ENCODE measurements at places on chromosomes 12 and 14.

GRCh38 chr12:114710151-114710550, 26.2 kb upstream of the TBX3 start:
- H3K4me1 ChIP-seq, result no peaks in the 10 kb centered on the region
- H3K27ac ChIP-seq, result no peak overlapping the region
- DNase-seq, result no peak
- H3K4me3 ChIP-seq, result no peak overlapping the region
- peaks cover 37% of the 10 kb centered on the region for H3K27me3 ChIP-seq

- no peaks in the 10 kb centered on the region for H3K36me3 ChIP-seq
- H3K4me3 ChIP-seq, result no peak overlapping the region
- H3K27ac ChIP-seq, result no peak overlapping the region
Measured at GRCh38 chr12:47276253-47276620, 196.5 kb upstream of the AMIGO2 start.

DNA sequence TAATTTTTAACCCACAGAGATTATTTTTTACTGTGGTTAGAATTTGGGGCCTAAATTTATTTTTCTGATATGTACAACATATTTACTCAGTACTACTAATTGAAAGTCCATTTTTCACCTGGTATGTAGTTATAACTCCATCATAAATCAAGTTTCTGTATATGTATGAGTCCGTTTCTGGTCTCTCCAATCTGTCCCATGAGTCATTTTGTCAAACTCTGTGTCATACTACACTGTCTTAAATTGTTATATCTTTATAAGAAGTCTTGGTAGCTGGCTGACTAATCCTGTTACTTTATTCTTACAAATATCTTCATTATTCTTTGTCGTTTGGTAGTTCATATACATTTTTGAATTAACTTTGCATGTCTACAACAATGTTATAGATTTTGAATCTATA, 344.0 kb downstream of the PDZRN4 start:
- H3K4me3 ChIP-seq, result no peak overlapping the region
- H3K4me1 ChIP-seq, result no peaks in the 10 kb centered on the region
- no peak overlapping the region for H3K27ac ChIP-seq
- no peaks in the 10 kb centered on the region for H3K36me3 ChIP-seq
- no peak for DNase-seq
- no peaks in the 10 kb centered on the region for H3K27me3 ChIP-seq

DNA sequence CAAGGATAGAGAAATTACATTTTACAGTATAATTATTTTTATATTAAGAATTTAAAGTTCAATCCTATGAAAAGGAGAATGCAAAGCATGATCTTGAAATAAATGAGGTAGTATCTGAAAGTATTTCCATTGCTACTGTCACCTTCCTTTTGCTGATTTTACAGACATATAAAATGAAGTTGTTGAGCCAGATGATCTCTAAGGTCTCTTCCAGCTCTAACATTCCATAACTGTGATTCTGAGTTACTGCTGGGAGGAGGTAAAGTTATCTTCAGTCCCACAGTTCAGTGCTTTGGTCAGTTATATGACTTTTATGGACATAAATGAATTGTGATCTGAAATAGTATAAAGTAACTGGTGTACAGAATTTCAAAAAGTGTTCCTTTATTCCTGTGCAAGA, 52.8 kb downstream of the SLC38A6 start:
- no peaks in the 10 kb centered on the region for H3K36me3 ChIP-seq
- H3K4me3 ChIP-seq, result no peak overlapping the region
- no peaks in the 10 kb centered on the region for H3K4me1 ChIP-seq
- H3K27me3 ChIP-seq, result no peaks in the 10 kb centered on the region
- H3K27ac ChIP-seq, result no peak overlapping the region
- no peak for DNase-seq

DNA sequence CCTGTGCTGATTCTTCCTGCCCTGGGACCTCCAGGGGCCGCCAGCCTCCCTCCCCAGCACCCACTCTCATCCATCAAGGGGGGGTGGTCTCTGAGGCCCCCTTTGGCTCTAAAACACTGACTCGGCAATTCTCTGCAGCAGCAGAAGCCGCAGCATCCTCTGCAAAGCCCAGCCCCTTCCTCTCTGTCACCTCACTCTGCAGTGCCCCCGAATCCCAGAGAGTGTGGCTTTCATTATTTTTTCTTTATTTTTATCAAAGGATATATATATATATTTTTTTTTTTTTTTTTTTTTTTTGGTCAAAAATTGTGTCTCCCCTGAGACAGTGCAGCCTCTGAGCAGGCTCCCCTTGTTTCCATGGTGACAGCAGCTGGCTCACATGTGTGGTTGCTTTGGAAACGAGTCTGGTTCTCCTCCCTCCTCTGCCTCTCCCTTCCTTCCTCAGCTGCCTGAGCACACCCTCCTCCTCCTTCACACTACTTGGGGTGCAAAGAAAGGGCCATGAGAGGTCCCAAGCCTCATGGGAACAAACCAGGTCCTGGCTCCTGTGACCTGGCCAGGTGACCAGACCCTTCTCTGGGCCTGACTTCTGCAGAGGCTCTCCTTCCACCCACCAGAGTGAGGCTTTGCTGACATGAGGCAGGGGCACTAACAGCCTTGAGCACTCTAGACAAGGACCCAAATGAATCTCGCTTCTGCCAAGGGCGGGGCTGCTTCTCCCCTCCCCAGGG, 100.5 kb downstream of the LRRC74A start:
- H3K27me3 ChIP-seq, result no peaks in the 10 kb centered on the region
- no peaks in the 10 kb centered on the region for H3K36me3 ChIP-seq

Measured in spinal cord (tissue), 10 donors.